ENCODE measurements at places on chromosomes 16 and 17.

- DNase-seq: no peak
Observed at GRCh38 chr16:87263418-87264052, 53.7 kb downstream of the C16orf95 start.

- no peak for DNase-seq
Observed at GRCh38 chr17:4407216-4407615, 26.5 kb upstream of the SPNS3 start.

GRCh38 chr17:60678118-60678444 is 430 bp downstream of the BCAS3 start:
- DNase-seq: no peak

DNA sequence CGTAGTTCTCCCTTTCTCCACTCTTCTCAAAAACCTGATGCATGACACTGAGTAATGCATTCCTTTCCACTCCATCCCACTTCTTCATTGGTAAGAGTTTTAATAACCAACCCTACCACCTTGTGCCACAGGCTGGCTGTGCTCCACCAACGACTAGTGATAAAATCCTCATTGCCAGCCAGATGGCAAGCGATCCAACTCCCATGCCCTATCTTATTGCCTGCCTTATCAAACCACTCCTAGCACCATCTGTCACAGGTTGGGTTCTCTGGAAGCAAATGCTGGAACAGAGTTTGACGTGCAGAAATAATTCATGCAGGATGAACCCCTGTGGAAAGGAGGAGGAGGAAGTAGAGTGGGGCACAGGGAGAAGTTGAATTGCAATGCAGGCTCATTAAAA is 99.5 kb downstream of the CHD9NB start:
- no peak for DNase-seq

GRCh38 chr16:24178496-24178895 is 77.6 kb upstream of the CACNG3 start:
- no peak for DNase-seq

- no peak for DNase-seq
Observed at GRCh38 chr17:19948116-19948943, 29.3 kb downstream of the AKAP10 start.

DNA sequence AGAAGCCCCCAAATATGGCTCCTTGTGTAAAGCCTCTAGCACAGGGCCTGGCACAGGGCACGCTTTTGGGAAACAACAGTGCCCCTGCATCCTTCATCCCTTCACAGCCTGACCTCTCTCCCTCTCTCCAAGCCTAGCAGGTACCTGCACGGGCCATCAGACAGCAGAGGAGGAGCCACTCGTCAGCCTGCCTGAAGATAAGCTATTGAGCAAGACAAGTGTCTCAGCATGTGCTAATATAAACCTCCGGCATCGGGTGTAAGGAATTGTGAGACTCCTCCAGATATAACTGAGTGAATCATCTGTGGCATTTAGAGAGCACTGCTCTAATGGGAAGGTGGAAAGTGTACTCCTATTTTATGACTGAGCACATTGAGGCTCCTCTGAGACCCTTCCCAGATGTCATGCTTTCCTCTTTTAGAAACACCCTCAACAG is 38.3 kb downstream of the TBX4 start:
- no peak for DNase-seq

GRCh38 chr17:74818291-74818938 is 41.3 kb downstream of the GRIN2C start:
- no peak for DNase-seq

DNA sequence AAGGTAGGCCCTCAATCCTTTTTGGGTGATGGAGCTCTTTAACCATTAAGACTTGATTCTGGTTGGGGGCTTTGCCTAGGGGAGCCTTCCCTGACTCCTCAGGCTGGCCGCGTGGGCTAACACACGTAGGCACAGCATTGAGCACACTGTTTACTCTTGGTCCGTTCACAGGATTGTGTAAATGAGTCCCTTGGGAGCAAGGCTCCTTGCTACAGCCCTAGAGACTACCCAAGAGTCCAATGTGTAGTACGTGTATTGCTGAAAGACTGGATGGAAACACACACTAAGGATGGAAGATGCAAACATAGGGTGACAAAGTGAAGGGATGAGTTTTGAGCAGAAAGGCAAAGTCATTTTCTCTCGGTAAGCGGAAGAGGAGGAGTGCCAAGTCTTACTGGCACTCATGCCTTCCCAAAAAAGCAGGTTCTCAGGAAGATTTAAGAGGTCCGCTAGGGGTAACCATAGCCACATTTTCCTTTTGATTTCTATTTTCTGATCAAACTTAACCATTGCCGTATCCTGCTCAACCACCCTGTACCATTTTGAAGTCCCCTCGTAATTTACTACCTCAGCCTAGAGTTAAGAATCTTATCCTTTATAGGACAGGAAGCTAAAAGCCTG is 911 bp upstream of the ITGA2B start:
- no peak for DNase-seq
